ENCODE measurements at places on chromosomes 1 and 21.

DNA sequence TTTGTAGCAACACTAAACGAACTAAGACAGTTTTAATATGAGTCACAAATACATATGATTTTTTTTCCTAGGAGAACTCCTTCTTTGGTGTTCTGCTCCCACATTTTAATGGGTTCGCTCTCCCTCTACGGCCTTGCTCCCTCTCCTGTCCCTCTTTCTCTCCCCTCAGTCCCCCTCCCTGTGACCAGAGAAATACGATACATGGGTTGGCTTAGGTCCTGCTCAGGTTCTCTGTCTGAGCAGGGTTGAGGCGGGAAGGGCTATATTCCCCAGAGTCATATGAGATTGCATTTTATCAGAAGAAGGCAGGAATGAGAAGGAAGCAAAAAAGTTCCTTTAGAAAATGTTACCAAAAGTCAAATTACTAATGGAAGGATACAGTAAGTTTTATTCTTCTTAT lies 44.6 kb downstream of the UBE2U start:
- DNase-seq, result no peak

GRCh38 chr1:47637111-47637685 lies 199.4 kb downstream of the FOXD2 start:
- DNase-seq, result no peak

GRCh38 chr1:224211206-224211962 lies 28.3 kb downstream of the DEGS1 start:
- DNase-seq, result no peak

DNA sequence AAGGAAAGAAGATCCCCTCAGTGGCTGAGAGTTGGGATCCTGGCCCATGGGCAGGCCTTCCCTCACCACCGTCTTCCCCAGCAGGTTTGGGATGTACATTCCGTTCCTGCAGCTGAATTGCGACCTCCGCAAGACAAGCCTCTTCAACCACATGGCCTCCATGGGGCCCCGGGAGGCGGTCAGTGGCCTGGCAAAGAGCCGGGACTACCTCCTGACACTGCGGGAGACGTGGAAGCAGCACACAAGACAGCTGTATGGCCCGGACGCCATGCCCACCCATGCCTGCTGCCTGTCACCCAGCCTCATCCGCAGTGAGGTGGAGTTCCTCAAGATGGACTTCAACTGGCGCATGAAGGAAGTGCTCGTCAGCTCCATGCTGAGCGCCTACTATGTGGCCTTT lies 16.3 kb upstream of the KPNA6 start:
- no peak for DNase-seq

DNA sequence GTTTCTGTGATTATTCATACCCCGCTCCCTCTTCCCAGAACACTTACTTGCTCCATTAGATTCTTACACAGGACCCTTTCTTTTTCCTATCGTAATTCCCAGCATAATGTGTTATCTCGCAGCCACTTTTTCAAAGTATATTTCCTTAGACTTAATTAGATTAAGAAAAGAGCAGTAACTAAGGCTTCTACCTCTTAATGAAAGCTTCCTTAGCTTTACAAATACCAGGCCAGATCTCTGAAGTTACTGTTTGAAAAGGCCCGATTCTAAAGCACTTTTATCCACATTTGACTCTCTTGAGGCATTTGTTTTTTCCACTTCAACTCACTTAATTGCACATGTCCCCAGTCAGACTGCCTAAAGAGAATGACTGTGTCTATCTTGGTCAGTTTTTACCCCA lies 1264.3 kb upstream of the ADGRL2 start:
- no peak for DNase-seq

- no peak for DNase-seq
These were observed 49.7 kb upstream of the NEK7 start for GRCh38 chr1:198107091-198107501.

- DNase-seq, result no peak
These were observed 18.4 kb upstream of the F3 start for GRCh38 chr1:94559921-94560320.

DNA sequence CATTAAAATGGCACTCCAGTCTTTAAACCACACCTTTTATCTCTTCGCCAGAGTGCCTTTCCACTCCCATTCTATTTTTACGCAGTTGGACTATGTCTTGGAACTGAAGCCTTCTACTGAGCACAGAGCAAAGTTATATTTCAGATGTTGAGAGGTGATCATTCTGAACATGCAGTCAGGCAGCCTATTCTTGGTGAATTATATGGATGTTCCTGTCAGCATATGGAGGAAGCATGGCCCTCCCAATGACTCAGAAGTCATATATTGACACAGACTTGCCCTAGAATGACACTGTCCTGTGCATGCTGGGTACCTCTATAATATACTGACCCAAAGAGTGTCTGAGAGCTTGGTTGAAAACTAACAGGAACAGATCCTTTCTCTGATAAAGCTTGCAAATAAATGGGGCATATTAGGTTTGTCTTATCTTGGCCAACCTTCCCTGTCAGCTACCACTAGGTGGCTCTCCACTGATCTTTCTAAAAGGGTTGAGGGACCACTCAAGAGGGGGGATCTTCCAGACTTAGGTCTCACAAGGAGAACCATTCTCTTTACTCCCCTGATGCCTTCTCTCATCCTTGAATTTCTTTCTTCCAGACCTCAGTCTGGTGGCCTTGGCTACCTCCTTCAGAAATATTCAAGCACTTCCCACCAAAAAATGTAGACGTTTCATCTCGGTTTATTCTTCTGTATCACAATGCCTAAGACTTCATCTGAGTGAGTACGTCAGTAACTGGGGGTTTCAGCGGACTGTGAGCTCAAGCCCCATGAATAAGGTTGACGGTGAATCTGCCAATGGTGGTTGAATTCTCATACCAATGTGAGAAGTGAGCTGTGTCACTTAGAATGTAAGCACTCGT lies 11.8 kb upstream of the ALG14 start:
- no peak for DNase-seq

DNA sequence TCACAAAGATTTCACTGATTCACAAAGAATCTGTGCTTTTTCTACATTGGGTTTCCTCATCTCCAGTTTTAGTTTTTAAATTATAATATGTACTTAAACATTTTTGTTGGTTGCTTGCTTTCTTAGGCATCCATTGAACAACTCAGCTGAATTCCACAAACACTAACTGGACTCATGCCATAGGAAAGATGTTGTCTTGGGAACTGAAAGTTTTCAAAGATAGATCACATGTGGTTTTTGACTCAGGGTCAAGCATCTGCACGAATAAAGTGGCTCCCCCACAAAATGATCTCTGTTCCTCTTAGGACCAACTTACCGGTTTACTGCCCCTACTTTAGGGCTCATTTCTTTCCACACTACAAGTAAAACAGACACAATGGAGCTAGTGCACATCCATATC lies 3.1 kb upstream of the KRTAP21-1 start:
- no peak for DNase-seq

- DNase-seq, result no peak
These were observed 69.3 kb downstream of the NKAIN1 start for GRCh38 chr1:31170486-31170735.

GRCh38 chr1:82449506-82450057 lies 648.8 kb downstream of the ADGRL2 start:
- no peak for DNase-seq

DNA sequence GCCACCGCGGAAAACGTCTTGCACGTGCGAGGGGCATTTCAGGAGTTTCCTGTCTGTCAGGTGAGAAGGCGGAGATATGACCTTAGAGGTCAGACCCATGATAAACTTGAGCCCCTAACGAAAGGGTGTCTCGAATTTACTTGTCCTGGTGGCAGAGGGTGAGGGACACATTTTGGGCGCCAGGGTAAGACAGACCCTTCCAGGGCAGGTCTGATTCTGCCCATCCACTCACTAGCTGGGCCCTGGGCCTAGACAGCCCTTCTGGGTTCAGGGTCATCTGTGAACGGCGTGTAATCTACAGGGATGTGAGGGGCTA lies 395 bp upstream of the CSRP1 start:
- DNase-seq, result no peak

DNA sequence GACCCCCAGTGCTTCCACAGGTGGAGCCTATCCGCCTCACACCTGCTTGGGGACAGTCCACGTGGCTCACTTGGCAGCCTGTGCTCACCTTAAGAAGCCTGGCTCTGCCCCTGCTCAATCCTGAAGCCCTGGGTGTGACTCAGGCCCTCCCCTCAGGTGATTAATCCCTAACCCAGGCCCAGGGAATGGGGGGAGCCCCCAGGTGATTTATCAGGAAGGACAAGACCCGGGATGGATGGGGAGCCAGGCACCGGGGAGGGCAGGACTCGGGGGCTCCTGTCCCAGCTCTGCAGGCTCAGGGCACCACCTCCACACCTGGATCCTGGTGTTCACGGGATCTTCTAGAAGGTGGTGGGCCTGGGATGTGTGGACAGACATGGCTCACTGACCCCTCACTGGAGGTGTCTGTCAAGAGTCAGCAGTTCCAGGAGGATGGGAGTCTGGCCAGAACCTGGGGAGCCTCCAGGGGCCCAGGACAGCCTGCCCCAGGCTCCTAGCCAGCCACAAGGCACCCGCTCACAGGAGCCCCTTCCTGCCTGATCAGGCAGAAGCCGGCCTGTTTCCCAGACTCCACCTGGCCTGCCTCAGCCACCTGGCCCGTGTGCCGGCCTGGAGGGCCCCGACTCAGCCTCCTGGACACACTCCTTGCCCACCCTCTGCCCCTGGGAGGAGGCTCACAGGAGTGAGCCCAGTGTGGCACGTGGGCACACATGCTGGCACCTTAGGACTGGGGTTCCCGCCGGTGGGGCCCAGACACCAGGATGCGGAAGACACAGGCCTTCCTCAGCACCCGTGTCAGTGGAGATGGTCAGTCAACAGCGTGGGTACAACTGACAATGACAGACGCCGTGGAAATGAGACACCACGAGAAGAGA lies 38.6 kb upstream of the COL6A1 start:
- no peak for DNase-seq

- no peak for DNase-seq
These were observed 382.3 kb upstream of the ZRANB2 start for GRCh38 chr1:71463144-71463543.

GRCh38 chr1:168288311-168289052 lies 7.8 kb downstream of the TBX19 start:
- DNase-seq, result no peak

- no peak for DNase-seq
These were observed 66.2 kb upstream of the LHX8 start for GRCh38 chr1:75067975-75068374.

DNA sequence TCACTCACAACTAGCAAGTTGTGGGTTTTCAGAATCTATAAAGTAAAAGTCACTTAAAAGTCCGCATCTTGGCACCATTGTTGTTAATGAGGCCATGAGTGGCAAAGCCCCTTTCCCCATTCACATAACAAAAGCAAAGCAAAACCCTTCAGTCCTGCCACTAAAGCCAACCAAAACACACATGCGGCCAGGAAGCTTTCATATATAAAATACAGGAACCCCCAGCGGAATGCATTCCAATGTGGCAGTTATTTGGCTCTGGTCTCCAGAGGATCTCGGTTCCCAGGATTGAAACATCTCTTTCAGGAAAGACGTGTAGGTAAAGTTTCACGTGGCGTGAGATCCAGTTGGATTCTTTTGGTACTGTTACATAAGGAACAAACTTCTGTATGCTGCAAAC lies 2.5 kb upstream of the LBR start:
- no peak for DNase-seq

GRCh38 chr1:119648620-119649004 lies 546 bp upstream of the ZNF697 start:
- no peak for DNase-seq

- no peak for DNase-seq
These were observed 357.9 kb upstream of the USP24 start for GRCh38 chr1:55572878-55573734.

DNA sequence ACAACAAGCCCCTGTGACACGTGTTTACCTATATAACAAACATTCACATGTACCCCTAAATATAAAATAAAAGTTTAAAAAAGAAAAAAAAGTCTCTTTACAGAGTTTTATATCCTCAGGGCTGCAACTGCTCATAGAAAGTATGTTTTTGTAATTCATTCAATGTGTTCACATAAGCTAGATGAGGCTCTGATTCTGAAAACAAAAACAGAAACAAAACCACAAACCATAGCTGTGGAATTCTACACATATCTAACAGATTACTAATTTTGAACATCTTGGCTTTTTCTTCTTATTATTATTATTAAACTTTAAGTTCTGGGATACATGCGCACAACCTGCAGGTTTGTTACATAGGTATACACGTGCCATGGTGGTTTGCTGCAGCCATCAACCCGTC lies 579.6 kb upstream of the ZRANB2 start:
- no peak for DNase-seq

DNA sequence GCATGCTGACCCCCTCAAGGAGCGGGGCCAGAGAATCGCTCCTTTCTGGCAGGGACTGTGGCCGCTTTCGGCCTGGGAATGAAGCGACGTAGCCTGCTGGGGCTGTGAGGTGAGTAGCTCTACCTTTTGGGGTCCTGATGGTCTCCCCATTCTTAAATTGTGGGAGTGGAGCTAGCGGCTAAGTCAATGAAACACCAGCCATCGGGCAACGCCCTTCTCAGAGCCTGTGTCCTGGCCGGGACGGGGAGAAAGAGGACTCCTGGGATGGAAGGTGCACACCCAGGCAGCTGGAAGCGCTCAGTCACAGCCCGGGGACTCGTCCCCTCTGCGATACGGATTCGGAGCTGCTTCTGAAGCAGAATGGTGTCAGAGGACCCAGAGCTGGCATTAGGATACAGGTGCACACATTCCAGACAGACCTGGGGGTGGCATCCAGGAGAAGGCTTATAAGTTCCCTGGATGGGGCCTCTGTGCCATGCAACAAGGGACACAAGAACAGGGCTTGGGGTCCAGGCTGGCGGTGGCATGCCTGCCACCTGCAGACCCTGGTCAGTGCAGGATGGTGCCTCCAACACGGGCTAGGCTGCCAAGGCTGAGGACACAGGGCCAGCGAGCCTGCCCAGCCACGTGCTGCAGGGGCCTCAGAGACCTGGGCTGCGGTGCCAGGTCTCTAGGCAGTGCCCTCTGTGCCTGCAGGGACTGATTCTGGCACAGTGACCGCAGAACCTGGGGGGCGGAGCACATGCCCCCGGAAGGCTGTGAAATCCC lies 945 bp upstream of the WNT9A start:
- no peak for DNase-seq

- no peak for DNase-seq
These were observed 239.3 kb downstream of the NRIP1 start for GRCh38 chr21:14825514-14825974.

- no peak for DNase-seq
These were observed 15.1 kb downstream of the C1orf174 start for GRCh38 chr1:3884966-3885365.

- no peak for DNase-seq
These were observed 42.0 kb downstream of the UBIAD1 start for GRCh38 chr1:11314959-11315358.

DNA sequence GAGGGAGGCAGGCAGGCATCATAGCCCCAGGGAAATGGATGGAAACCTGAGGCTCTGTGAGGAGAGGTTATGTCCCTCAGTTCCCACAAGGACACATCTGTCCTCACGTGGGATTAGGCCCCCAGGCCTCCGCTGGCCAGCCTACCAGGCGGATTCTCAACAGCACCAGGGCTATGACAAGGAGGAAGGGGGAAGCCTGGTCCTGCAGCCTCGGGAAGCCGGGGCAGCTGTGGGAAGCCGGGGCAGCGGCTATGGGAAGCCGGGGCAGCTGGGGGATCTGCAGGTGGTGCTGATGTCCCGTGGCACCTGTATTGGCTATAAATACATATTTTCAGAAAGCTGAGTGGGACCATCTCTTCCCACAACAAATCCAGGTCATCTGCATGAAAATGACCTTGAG lies 19.7 kb downstream of the BSND start:
- no peak for DNase-seq
